ENCODE measurements at places on chromosomes 4 and X. TPM values are rescaled to one million over a fixed set of nuclear protein-coding genes. Genes with fewer than 3 reads are reported as not detected.

Gene MAGEA2B
- not detected for polyA plus RNA-seq

Gene SMS
- polyA plus RNA-seq: 78.6 TPM

Gene EFHC2
- 0.95 TPM for polyA plus RNA-seq

Gene PDZD4
- polyA plus RNA-seq: 39.2 TPM

Gene PDE5A
- 7.9 TPM for polyA plus RNA-seq

Gene NMU
- 0.24 TPM for polyA plus RNA-seq

Gene CT55
- 0.20 TPM for polyA plus RNA-seq

Gene KCND1
- 0.77 TPM for polyA plus RNA-seq

Gene PRRG1
- polyA plus RNA-seq: 2.4 TPM

Gene DCUN1D4
- 33.8 TPM for polyA plus RNA-seq

Gene ACE2
- 0.64 TPM for polyA plus RNA-seq

Gene NLGN4X
- 1.5 TPM for polyA plus RNA-seq

Gene ATP8A1
- 14.4 TPM for polyA plus RNA-seq

Data from adrenal gland (tissue), 19 donors.